NCI-H187 treated with DMSO at 0.1 percent for 48 hours (cell line): ENCODE measurements at places on chromosomes 1 and 21.

GRCh38 chr1:226098870-226099835 lies 36.6 kb downstream of the H3-3A start:
- DNase-seq = no peak

DNA sequence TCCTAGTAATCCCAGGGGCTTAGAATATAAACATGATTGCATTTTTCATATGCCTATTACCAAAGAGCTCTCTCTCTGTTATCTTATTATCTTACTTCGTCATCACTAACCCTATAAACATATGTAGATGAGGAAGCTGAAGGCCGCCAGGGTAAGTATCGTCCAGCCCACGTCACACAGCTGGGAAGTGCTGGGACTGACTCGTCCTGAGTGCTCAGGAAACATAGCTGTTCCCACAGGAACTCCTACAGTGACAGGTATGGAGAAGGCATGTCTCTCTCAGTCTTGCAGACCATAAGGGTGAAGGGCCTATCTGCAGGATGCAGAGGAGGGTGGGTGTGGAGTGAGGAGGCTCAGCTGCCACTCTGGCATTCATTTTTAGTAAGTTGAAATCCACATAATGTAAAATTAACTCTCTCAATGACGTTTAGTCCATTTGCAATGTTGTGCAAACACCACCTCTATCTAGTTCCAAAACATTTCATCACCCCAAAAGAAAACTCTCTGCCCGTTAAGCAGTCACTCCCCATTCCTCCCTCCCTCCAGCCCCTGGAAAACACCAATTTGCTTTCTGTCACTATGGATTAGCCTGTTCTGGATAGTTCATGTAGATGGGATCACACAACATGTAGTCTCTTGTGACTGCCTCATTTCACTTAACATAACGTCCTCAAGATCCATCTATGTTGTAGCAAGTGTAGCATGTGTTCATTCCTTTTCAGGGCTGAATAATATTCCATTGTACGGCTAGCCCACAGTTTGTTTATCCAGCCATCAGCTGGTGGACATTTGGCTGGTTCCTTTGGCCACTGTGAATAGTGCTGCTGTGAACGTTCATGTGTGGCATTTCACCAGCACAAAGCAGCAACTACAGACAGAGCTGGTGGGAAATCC lies 68.3 kb downstream of the TCP10L start:
- DNase-seq = no peak

GRCh38 chr1:202251424-202252256 lies 58.0 kb downstream of the LGR6 start:
- no peak for DNase-seq

DNA sequence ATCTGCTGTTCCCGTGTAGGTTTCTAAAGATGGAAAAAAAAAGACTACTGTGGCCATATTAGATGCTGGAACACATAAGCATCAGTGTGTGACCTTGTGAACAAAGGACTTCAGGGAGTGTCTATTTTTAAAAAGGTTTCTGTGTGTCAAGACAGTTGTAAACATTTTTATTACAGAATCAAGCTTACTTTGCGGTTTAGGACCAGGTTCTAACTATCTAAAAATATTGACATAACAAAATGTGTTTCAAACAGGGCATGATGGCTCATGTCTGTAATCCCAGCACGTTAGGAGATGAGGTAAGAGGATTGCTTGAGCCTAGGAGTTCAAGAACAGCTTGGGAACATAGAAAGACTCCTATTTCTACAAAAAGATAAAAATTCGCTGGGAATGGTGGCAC lies 7.1 kb upstream of the DDI2 start:
- no peak for DNase-seq

DNA sequence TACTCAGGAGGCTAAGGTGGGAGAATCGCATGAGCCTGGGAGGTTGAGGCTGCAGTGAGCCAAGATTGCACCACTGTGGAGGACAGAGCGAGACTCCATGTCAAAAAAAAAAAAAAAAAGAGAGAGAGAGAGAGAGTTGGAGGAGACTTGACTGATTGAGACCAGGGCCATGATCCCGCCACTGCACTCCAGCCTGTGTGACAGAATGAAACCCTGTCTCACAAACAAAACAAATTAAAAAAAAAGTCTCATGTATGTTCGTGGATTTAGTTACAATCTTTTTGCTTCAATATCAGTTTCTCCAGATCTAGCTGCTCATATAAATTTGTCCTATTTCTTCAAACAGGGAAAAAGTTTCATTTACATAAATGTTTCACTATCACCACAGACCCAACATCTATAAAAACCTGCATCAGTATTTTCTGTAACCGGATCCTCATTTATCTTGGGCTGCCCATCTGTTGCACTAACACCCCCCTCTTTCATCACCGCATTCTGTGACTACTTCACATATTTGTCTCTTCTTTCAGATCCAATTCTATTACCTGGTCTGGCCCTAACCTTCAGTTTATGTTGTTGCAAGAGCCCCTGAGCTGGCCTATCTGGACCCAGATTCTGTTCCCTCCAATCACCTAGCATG lies 127.0 kb downstream of the GREM2 start:
- DNase-seq = no peak

DNA sequence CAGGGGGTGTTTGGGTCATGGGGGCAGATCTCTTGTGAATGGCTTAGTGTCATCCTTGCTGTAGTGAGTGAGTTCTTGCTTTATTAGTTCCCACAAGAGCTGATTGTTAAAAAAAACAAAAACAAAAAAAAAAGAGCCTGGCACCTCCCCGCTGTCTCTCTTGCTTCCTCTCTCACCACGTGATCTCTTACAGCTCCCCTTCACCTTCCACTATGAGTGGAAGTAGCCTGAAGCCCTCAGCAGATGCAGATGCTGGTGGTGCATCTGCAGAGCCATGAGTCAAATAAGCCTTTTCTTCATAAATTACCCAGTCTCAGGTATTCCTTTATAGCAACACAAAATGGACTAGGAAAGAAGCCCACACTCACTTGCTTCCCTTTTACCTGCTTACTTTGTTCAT lies 17.2 kb upstream of the RGL1 start:
- no peak for DNase-seq
